Frontal cortex (tissue), 4 donors: ENCODE measurements at places on chromosomes 11 and 22. TPM values are rescaled to one million over a fixed set of nuclear protein-coding genes. Genes with fewer than 3 reads are reported as not detected.

GRCh38 chr22:35098921-35099320 is 33.0 kb downstream of the ISX start:
- no peak for DNase-seq

DNA sequence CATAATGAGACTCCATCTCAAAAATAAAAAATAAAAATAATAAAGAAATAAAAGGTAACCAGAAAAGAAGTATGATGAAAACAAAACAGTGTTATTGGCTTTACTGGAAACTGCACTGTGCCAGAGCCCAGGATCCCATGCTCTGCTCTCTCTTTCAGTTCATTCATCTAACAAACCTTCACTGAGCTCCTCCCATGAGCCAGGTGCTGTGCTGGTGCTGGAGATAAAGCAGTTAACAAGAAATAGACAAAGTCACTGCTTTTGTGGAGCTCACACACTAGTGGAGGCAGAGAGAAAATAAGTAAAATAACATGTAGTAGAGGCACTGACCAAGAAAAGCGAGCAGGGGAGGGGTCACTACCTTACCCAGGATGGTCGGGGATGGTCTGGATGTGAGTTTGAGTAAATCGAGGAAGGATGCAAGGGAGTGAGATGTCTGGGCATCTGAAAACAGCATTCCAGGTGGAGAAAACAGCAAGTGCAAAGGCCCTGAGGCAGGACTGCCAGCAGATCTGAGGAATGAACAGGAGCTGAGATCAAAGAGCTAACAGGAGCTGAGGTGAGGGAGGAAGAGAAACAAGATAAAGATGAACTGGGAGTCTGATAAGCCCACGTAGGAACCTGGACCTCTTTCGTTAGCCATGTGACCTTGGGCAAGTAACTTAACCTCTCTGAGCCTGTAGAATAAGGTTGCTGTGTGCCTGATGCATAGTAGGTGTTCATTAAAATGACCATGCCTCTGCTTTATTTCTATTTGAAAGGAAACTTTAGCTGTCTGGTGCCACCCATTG is 31.3 kb upstream of the CD82 start:
- no peak for DNase-seq

The BLID gene
- 1.2 TPM for total RNA-seq

GRCh38 chr22:42857845-42858481 is 890 bp upstream of the ARFGAP3 start:
- no peak for DNase-seq

DNA sequence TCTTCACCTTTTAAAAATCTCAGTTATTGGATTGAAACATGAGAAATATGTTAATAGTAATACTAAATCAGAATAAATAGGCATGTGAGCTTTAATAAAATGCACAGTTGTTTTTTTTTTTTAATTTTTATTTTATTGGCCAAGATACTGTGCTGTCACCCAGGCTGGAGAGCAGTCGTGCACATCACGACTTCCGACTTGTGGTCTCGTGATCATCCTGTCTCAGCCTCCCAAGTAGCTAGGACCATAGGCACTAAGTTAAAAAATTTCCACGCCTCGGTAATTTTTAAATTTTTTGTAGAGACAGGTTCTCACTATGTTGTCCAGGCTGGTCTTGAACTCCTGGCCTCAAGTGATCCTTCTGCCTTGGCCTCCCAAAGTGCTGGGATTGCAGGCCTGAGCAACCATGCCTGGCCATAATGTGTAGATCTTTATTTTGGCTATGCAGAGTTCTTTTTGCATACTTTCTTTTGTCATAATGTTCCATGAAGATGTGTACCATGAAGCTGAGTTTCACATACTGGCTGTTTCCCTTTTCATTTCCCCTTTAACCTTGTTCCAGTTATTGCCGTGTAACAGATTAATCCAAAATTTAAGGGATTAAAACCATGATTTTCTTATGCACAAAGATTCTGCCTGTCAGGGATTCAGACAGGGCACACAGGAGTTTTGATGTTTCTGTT is 16.0 kb downstream of the CAPRIN1 start:
- no peak for DNase-seq

- no peak for DNase-seq
Measured at GRCh38 chr22:19576460-19577421, 52.5 kb upstream of the CLDN5 start.

GRCh38 chr22:27443306-27443705 is 358.2 kb downstream of the MN1 start:
- no peak for DNase-seq

The GRAMD1B gene
- total RNA-seq, result 39.9 TPM

The TMEM121B gene
- total RNA-seq, result 9.4 TPM

- no peak for DNase-seq
Measured at GRCh38 chr22:17116572-17117330, 4.4 kb downstream of the TMEM121B start.

GRCh38 chr11:115776916-115777315 is 272.7 kb upstream of the CADM1 start:
- DNase-seq, result no peak

The OR5T2 gene
- total RNA-seq, result not detected

The C1QTNF5 gene
- 2.4 TPM for total RNA-seq

The TAF10 gene
- 10.2 TPM for total RNA-seq

GRCh38 chr22:47423266-47423665 is 660.8 kb downstream of the TBC1D22A start:
- no peak for DNase-seq

- no peak for DNase-seq
Measured at GRCh38 chr11:126216526-126217305, 5.1 kb downstream of the FAM118B start.

DNA sequence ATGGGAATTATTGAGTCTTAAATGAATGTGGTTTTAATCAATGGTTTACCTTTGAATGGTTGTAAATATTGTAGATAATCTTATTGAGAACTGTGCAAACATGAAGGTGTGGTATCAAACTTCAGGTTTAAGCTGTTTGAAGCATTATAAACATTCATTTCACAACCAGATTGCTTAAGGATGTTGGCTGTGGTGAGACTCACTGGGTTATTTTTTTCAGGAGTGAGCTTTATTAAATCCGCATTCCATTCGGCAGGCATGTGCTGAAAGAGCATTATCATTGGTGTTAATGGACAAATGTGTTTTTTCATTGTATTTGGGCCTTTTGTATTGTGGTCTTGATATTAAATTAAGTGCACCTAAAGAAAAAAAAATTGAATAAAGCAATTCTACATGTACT is 9.7 kb downstream of the MMP3 start:
- no peak for DNase-seq

DNA sequence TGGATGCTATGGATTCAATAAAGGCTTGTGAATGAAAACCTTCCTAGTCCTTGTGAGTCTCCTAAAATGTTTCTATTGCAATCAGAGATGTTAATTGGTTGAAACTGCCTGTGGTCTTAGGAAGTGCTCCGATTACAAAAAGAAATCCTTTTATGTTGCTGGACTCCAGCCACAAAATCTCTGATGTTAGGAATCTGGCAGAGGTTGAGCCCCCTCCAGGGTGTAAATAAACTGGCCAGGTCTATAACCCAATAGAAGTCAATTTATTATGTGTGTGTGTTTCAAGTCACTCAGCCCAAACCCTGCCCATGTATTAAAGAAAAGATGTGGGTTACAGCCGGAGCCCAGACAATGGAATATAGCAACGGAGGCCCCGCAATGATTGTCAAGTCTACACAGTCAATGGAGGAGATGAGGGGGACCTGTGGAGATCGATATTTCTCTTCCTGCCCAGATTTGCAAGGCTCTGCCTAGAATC is 218.1 kb upstream of the SORL1-AS1 start:
- DNase-seq, result no peak

The TBX1 gene
- not detected for total RNA-seq

DNA sequence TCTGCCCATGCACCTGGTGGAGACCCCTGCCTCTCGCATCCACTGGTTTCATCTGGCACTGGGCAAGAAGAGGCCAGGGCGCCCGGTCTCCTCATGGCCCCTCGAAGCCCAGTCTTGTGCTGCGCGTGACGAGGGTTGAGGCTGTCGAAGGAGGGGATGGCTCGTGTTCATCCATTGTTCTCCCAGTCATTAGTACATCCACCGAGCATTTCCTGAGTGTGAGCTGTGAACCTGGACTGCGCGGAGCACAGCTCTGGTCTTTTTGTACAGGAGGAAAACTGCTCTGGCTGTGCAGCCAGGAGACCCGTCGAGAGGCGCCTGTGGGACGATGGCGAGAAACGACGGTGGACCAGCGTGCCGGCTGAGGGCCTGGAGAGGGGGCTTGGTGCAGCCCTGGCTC is 6.8 kb downstream of the CACNA1I start:
- DNase-seq, result no peak

The EMID1 gene
- total RNA-seq, result 33.8 TPM

- DNase-seq, result peak; percentile 54
Measured at GRCh38 chr22:20783844-20784723, 10.2 kb downstream of the SERPIND1 start.

DNA sequence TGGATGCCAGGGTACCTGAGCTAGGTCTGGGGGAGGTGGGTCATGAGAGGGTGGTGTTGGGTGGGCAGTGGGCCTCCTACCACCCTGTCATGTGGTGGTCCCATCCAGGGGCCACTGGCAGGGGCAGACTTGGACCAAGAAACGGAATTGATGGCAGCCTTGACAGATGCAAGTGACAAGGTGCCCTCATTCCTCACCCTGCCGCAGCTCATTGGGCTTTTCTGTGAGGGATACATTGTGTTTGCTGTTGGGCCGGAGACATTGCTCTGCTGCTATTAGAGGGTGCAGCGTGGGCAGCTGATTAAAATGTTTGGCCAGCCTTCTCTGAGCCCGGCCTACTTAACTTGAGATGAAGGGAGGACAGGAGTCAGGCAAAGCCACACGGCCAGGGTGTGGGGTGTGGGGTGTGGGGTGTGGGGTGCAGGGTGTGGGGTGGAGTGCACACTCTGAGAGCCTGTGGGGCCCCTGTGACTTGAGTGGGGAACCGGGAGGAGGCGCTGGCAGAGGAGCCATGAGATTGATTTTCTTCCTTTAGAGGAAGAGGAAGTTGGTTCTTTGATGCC is 351.5 kb downstream of the TBC1D22A start:
- DNase-seq, result no peak

- DNase-seq, result no peak
Measured at GRCh38 chr11:120510406-120511115, 987 bp upstream of the GRIK4 start.

- DNase-seq, result no peak
Measured at GRCh38 chr11:16364254-16364653, 7.9 kb upstream of the SOX6 start.

The MMP27 gene
- total RNA-seq, result not detected

The CENATAC gene
- 23.6 TPM for total RNA-seq

- no peak for DNase-seq
Measured at GRCh38 chr11:44585421-44585820, 20.0 kb downstream of the CD82 start.

- DNase-seq, result peak; percentile 8
Measured at GRCh38 chr11:72378704-72379383, 55.5 kb downstream of the CLPB start.

GRCh38 chr11:108718466-108718865 is 53.6 kb downstream of the DDX10 start:
- no peak for DNase-seq

GRCh38 chr22:23581260-23581650 is 1.2 kb upstream of the IGLL1 start:
- no peak for DNase-seq

DNA sequence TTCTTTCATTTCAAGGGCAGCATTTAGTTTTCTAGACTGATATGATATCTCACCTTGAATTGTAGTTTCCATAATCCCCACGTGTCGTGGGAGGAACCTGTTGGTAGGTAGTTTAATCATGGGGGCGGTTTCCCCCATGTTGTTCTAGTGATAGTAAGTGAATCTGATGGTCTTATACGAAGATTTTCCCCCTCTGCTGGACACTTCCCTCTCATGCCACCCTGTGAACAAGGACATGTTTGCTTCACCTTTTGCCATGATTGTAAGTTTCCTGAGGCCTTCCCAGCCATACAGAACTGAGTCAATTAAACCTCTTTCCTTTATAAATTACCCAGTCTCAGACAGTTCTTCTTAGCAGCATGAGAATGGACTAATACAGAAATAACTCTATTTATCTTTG is 851.1 kb upstream of the FAT3 start:
- DNase-seq, result no peak

GRCh38 chr11:30210357-30210756 is 20.5 kb upstream of the FSHB start:
- no peak for DNase-seq

DNA sequence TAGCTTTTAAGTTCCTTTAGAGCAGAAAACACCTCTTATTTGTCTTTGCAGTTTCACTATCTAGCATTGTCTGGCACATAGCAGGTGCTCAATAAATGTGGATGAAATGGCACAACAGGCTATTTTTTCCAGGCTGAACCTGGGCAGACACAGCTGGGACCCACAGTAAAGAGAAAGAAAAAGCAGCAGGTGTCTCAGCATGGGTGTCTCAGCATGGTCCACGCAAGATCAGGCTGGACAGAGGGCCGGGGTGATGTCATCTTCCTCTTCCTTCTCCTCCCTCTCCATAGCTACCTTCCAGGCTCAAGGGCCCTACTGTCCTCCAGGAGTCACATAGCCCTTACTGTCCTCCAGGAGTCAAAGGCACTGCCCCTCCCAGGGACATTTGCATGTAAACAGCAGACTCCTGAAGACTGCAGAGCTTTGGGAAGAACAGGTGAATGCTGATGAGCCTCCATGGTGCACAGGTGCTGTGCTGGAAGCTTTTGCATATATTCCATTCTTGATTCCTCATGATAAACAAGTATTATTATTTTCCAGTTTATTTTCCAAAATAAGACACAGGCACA is 65.2 kb downstream of the DSCAML1 start:
- DNase-seq, result no peak

- peak; percentile 43 for DNase-seq
Measured at GRCh38 chr11:94926698-94927237, 46.6 kb downstream of the CWC15 start.

- DNase-seq, result no peak
Measured at GRCh38 chr11:77799338-77799737, 21.2 kb downstream of the RSF1 start.

DNA sequence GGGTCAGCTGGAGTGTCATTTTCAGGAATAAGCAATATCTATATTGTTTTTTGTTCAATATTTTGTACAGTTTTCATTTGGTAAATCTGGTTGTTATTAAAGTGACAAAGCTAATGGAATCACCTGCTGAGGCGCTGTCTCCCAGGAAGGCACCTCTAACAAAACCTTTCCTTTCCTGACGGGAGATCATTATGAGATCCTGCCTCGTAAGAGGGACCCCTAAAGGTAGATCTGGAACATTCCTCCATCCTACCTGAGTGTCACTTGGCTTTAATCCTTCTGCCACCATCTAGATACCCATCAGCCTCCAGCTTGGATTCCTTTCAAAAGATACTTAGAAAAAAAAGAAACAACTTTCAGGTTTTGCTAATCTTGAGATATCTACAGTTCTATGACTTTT is 157.7 kb downstream of the FAT3 start:
- DNase-seq, result no peak
